ENCODE measurements at places on chromosomes 12 and 14. TPM values are rescaled to one million over a fixed set of nuclear protein-coding genes. Genes with fewer than 3 reads are reported as not detected.

The WNT5B gene
- 4.2 TPM for total RNA-seq

The PARP11 gene
- total RNA-seq, result 2.0 TPM

The TMEM253 gene
- total RNA-seq, result 0.66 TPM

The ZDHHC22 gene
- total RNA-seq, result 0.20 TPM

The FOXM1 gene
- 87.7 TPM for total RNA-seq

The CMA1 gene
- total RNA-seq, result not detected

The GPRC5A gene
- total RNA-seq, result 273 TPM

The FMNL3 gene
- 2.3 TPM for total RNA-seq
